SHP77 (cell line): ENCODE measurements at places on chromosomes 12 and 14.

DNA sequence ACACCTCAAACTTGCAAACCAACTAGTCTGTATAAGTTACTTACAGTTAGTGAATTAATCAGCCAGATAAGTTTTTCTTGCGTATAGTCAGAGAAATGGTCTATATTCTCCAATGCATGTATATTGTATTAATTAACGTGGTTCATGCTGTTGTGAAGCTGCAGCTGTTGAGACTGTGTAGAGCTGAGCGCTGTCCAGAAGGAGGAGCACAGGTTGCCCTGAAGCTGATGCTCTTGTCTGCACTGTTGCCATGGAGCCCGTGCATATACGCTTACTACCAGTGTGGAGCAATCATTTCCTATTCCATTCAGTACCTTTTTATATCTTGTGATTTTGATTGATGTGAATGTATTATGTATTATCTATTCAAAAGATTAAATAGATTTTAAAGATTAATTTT, 74.3 kb upstream of the ARID2 start:
- peak; percentile 49 for DNase-seq

DNA sequence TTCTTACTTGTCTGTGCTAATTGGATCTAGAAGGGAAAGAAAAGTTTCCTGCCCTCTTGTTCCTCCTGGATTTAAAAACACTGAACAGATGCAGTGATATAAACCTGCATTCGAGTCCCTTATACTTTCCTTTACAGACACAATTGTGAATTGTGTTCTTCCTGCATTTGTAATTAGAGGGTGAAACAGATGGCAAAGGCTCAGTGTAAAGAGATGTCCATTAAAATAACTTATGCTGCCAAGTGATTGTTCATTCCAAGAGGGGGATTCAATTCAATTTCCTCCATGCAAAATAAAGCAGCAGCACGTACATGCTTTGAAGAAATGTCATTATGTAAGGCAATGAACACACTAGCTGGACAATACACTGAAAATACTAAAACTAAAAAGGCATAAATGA, 248.3 kb upstream of the LRIG3 start:
- no peak for DNase-seq

DNA sequence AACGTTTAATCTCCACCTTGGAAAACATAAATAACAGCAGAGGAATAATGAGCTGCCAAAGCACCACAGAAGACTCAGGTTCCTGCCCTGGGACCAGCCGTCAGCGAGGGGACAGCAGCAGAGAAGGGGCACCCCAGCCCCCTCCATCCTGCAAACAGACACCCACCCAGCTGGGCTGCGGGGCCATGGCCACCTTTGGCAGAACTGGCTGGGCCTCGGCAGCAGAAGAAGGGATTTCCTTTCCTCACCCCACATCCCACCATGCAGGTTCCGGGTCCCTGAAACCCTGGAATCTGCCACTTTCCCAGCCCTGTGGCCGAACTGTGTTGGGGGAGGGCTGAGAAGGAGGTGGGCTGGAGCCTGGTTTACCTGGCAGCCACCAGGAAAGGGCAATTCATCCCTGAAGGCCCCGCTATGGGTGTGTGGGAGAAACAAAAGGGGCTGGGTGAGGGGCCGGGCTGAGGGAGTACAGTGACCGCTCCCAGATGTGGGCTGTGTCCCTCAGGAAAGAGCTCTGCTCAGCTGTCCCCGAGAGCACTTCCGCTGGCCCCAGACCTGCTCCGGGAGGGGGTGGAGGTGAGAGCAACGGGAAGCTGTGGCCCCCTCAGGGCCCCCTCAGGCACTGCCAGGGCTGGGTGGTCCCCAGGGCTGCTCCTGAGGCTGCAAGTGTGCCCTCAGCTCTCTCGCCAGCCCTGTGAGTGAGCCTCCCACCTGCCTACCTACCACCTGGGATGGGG, 3.8 kb downstream of the PGF start:
- no peak for DNase-seq

DNA sequence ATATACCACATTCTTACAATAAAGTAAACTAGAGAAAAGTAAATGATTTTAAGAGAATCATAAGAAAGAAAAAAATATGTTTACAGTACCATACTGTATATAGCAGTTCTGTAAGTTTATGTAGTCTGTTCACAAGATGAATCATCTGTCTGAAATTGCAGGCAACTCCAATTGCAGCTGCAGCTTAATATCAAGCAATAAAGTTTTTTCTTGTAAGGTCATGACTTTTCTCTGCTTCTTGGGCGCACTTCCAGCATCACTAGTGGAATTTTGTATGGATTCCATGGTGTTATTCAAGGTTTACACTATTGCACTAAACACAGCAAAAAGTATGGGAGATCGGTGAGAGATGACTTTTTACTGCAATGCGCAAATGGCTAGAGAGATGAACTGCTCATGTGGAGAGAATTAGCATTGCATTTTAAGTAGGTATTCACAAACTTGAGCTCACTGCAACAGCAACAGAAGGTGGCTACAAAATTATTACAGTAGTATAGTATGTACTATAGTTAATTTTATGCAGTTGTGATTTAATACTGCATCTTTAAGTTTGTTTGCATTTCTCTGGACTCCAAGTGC, 445.4 kb upstream of the OR4E1 start:
- DNase-seq = no peak

GRCh38 chr12:46144433-46144832, 124.4 kb downstream of the SLC38A1 start:
- no peak for DNase-seq

DNA sequence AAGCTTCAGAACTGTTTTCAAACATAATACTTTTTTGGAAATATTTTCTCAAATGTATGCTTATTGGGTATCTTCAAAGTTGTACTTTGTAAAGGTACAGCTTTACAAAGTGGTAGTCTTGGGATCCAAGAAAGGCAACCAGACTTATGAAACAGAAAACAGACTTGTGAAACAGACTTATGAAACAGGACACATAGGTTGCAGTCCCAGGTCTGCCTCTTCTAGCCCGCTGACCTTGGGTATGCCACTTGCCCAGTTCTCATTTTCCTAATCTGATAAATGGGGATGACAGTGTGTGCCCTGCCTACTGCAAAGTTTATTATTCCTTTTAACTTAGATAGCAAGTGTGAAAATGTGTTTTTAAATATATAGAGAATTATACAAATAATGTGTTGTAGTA, 114.3 kb downstream of the KICS2 start:
- no peak for DNase-seq

DNA sequence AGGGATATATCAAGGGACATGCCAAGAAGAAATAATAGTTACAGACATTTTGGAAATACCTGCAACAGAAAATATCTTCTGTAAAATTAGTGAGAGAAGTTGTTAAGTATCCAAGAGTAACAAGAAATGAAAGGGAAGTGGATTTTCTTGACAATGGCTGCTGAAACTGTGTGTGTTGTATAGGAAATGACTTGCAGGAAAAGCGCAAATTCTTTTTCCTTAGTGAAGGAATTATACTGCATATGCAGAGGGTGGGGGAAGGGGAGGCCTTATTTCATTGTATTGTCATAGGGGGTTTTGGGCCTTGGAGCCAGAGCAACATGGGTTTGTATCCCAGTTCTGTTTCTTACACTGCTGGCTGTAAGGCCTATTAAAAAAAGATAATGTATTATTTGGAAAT, 84.4 kb upstream of the DDHD1 start:
- no peak for DNase-seq

DNA sequence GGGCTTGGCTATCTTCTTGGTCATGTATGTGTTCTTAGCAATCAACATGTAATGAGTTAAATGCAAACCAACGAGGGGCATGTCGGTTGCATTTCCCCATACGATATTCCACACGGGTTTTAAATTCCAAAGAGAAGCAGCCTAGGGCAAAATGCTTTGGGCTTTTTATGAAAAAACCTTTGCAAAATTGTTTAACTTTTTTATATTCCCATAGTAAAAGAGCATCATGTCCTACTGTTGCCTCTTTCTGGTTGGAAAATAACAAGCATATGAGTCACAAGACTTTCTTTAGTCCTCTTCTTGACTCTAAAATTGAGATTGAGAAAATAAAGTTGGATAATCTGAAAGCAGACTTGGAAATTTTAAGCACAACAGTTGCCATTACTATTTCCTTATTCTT, 3.8 kb upstream of the DIO2 start:
- DNase-seq = no peak

DNA sequence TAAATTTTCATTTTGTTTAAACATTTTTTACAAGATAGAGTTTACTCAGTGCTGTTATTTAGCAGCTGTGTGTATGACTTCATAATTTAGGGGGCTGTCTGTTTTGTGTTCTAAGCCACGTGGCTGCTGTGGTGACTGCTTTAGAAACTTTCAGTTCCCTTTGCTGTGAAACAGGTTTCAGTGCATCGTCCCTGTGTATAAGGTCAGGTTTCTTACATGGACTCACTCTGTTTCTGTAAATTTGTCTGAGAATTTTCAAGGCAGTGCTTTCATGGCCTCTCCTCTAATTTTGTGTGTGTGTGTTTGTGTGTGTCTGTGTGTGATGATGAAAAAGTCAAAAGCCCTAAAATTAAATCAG, 32.4 kb downstream of the BICD1 start:
- DNase-seq = no peak

- no peak for DNase-seq
Observed at GRCh38 chr12:105020241-105020962, 34.3 kb downstream of the NOPCHAP1 start.

DNA sequence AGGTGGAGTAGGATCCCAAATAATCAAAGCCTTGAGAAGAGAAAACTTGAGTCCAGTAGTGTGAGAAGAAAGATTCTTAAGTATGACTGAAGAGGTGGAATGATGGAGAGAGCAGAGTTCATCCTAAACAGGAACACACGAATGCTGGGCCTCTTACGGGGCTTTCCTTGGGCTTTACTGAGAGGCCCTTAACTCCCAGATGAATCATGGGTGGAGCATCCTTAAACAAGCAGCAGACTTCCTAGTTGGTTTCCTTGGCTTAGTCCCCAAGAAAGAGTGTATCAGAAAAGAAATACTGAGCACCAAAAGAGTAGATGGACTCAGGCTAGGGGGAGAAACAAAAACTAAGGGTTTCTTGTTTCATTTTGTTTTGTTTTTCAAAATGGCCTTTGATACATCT, 132.5 kb downstream of the GPR135 start:
- no peak for DNase-seq

DNA sequence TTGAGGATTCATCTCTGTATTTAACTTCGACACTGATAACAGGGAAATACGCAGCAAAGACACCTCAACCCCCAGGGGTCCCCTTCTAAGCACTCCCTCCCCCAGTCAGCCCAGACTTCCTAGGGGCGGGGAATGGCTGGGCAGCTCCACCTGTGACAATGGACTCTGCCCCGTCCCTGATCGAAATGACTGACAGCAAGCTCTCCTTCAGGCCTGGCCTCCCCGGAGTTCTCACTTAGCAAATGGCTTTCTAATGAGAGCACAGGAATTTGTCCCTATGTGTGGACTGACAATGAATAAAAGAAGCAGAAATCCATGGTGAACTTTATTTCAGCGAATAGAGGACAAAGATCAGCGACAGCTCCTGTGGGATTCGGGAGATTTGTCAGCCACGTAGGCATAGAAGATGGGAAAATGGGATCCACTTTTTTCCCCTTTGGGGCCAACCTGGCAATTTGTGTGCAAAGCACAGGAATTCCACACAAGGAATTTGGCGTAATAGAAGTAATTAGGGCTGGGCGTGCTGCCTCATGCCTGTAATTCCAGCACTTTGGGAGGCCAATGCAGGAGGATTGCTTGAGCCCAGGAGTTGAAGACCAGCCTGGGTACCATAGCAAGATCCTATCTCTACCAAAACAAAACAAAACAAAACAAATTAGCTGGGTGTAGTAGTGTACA, 63.8 kb downstream of the TNFAIP2 start:
- no peak for DNase-seq

DNA sequence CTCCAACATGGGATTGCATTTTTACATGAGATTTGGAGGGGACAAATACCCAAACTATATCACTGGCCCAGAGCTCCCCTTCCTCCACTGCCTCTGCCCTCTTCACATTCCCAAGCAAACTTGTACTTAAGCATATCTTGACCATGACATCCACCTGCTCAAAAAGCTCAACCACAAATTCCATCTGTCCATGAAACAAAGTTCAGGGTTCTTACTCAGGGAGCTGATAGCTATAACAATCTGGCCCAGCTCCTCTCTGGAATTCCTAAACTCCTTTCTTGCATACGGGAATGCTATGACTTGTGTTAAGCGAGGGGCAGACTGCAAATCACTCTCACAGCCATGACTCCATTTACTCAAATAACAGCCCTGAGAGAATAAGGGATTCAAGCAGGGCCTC, 152.1 kb downstream of the GALC start:
- no peak for DNase-seq
